ENCODE measurements at places on chromosomes 2 and 18.

GRCh38 chr18:68447286-68447685 lies 267.6 kb downstream of the TMX3 start:
- DNase-seq: no peak

GRCh38 chr2:24163601-24164000 lies 11.3 kb upstream of the FAM228A start:
- DNase-seq: no peak

GRCh38 chr2:7881466-7881865 lies 800.4 kb upstream of the ID2 start:
- DNase-seq: no peak

- DNase-seq: no peak
Measured at GRCh38 chr2:240815761-240816583, 4.0 kb downstream of the KIF1A start.

DNA sequence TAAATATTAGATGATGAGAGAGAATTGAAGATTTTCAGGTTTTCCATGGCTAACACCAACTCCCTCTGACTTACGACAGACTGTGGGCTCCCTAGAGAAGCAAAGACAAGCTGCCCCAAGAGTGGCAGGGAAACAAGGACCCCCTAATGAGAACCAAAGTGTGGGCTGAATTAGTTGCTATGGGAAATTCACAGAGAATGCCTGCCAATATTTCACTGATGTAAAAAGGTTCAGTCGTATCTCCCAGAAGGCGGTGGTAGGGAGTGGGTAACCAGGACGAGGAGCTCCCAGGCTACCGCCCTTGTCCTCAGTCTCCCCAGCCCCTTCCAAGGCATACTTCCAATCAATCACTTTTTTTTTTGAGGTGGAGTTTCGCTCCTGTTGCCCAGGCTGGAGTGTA lies 113.6 kb downstream of the LAMA1 start:
- DNase-seq: no peak

- DNase-seq: no peak
Measured at GRCh38 chr2:134712299-134712698, 6.5 kb downstream of the TMEM163 start.

DNA sequence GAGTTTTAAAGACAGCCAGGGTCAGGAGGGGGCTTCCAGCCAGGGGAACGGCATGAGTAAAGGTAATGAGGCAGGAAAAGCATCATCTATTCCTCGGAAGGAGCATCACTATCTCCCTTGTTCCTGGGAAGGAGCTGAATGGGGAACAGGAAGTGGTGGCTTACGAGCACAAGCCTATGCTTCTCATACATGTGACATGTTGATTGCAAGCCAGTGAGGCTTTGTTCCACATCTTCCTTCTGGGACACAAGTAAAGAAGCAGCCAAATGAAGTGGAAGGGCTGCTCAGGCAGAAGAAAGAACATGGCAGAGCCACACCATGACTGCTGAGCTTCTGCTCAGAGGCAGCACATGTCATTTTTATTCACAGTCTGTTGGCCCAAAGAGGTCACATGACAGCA lies 15.1 kb upstream of the LMAN1 start:
- DNase-seq: no peak

DNA sequence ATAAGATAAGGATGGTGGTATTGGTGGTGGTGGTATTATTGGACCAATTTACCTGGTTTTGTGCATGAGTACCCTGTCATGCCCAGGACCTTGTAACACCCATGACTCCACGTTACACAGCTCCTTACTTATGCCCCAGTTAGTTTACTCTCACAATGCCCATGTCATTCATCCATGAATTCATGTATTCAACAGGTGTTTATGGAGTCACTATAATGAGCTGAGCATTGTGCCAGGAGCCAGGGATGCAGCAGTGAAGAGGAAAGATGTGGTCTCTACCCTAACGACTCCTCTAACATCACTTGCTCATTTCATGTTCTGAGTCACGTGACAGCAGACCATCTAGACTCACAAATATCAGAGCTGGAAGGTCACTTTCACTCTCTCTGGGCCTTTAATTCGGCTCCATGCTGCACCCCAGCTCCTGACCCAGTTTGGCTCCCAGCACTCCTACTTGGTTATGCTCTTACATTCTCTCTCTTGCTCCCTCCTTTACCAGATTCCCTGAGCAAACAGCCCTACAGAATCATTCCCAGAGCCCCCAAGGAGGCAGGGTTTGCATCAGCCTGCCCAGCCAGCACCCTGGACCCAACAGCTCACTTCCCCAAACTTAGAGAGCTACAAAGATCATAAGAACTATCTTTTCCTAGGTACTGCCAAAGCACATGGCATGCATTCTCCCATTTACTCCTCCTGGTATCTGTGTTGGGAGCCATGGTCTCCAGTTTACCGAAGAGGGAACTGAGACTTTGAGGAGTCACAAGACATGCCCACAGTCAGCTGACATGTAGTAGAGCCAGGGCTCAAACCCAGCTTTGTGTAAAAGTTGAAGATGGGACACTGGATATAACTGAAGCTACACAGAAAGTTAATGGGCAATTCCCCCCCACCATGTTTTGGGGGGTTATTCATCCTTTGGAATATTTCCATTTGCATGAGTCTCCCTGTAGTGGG lies 449.9 kb downstream of the LRATD1 start:
- no peak for DNase-seq

DNA sequence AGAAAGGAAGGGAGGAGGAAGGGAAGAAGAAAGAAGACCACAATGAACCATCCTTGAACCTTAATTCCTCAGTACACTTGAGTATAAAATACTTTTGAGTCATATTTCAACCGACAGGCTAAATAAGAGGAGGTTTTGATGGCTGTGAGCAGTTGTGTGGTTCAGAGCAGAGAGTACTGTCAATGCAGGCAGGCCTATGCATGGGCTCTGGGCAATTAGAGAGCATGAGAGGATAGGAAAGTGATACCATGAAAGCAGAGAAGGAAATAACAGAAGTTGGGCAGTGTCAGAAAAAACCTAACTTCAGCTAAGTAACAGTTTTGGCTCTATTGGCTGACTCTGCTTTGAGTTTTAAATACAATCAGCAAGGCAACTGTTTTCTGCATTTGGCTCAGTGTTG lies 123.6 kb upstream of the STK17B start:
- DNase-seq: no peak

DNA sequence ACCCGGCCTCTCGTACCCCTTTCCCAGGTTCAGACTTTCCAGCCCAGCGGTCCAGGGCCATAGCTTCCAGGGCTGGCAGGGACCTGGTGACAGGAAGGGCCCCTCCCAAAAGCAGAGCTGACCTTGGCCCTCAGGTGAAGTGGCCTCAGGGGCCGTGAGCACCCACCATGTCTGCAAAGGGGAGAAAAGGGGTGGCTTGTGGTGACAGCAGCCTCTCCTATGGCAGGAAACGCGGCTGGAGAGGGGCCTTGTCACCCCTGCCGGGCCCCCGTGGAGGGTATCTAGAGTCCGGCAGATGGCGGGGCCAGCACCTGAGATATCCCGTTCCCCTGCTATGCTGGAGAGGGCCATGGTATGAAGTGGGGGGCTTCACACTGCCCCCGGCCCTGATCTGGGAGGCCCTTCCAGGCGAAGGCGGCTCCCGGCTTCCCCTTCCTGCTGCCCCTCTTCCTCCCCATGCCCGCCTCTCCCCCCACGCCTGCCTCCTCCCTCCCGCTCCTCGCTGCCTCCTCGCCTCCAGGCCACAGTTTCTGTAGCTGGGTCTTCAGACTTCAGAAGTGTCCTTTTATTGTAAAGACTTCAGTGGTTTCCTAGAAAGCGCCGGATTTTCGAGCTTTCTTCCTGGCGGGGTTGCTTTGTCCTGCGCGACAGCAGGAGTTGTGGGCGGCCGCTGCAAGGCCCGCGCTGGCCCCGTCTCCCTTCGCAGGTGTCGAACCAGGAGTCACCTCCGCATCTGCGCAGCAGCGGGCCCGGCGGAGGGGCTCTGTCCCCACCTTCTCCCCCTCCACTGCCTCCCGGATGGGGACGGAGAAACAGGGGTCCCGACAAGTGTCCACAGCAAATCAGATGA lies 240.5 kb upstream of the MYT1L start:
- DNase-seq: no peak

GRCh38 chr2:6475155-6475940 lies 390.4 kb downstream of the CMPK2 start:
- DNase-seq: no peak

DNA sequence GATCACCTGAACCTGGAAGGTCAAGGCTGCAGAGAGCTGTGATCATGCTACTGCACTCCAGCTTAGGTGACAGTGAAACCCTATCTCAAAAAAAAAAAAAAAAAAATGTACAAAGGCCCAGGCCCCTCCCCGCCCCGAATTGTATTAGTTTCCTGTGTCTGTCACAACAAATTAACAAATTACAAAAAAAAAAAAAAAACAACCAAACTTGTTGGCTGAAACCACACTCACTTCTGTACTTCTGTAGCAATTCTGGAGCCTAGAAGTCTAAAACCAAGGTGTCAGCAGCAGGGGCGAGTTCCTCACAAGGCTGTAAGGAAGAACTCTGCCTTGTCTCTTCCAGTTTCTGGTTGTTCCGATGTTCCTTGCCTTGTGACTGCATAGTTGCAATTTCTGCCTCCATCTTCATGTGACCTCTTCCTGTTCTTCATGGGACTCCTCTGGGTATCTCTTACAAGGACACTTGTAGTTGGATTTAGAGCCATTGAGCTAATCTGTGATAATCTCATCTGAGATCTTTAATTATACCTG lies 100.8 kb upstream of the ZSWIM2 start:
- peak; percentile 11 for DNase-seq

GRCh38 chr2:27006602-27007415 lies 26.0 kb upstream of the TMEM214 start:
- no peak for DNase-seq

DNA sequence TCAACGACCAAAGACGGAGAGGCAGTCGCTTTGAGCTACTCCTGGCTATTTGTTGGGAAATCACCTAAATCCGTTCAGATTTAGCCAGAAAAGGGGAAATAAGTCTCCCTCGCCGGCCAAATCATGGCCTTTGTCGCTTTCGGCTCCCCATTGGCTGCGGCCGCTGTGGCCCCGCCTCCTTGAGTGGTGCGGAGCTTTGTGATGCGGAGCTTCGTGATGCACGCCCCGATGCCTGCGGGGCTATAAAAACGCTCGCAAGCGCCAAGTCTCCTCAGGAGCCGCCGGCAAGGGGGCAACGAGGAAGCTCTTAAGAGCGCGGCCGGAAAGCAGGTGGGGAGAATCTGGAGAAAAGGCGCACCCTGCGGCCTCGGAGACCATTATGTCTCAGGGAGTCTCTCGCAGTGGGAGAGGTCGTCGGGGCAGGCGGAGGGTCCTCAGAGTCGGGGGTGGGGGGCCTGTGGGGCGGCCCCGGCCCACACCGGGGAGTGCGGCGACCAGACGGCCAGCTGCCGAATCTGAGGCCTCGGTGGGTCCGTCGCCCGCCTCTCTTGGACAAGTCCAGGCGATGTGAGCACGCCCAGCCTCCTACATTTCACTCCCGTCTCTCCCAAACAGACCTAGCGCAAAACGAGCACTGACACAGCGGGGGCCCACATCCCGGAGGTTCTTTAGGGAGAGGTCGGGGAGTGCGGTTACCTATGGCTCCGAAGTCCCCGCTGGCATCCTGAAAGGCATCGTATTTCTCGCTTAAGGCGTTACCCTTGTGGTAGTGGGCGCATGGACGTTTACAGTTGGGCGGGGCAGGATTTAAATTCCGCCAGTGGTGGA lies at the start of gene CABYR:
TSS of gene CABYR (plus strand) at position 274 of the 828 bp plus-strand sequence. CDS start 4,053 bp downstream, outside the sequence.
- peak; percentile 75 for DNase-seq

DNA sequence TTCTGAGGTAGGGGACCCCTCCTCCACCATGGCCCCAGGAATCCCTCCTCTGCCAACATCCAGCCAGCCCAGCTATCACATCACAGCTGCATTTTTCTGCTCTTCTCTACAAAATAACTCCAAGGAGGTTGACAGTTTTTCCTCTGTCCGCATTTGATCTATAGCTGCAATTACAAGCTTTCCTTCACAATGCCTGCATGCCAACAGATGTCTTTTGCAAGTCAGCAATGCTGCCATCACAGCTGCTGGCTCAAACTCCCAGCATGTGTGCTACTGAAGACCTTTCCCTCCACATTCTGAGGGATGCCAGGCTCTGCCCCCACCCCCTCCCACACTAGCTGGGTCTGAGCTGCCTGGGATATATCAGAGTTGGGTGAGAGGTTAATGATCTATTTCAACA lies 51.7 kb downstream of the MCFD2 start:
- DNase-seq: no peak

DNA sequence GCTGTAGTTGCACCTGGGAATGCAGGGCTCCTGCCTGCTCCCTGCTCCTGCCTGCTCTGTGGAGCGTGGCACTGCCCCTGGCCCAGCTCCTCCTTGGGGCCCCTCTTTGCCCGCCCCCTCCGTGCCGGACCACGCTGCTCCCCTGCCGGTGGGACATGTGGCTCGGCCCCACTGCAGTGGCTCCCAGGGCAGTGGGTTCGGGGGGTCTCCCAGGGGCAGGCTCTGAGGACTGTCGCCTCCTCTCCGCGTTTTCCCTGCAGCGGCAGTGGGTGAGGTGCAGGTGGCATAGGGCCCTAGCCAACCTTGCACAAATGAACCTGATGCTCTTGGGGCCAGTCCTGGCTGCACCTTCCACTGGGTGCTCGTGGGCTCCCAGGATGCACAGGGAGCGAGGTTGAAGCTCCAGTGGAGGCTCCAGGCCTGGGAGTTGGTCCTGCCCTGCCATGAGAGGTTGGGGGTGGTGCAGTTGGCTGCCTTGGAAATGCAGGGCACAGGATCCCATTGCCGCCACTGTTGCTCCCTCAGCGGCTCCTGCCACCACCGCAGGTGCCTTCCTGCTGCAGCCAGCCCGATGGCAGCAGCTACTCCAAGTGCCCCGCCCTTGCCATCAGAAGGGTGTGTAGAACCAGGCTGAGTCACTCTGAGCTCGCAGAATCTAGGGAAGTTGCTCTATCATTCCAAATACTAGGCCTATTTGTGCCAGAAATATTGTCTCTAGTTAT lies 313.1 kb upstream of the SYT4 start:
- DNase-seq: no peak

DNA sequence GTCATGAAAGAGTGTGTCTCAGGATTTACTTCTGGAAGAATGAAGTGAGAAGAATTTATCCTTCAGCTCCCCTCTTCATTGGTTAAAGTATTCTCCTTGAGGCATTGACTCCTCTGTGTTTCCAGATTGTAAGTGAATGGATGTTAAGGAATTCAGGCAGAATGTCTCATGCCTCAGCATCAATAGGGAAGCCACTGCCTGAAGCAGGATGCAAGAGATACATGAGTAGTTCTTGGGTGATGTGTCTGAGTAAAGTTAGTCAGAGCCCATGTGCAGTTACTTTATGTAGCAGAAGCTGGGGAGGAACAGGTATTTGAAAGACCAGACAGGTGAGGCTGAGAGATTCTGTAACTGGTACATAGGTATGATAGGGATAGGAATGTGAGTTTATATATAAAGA lies 34.0 kb upstream of the TMEFF2 start:
- no peak for DNase-seq

DNA sequence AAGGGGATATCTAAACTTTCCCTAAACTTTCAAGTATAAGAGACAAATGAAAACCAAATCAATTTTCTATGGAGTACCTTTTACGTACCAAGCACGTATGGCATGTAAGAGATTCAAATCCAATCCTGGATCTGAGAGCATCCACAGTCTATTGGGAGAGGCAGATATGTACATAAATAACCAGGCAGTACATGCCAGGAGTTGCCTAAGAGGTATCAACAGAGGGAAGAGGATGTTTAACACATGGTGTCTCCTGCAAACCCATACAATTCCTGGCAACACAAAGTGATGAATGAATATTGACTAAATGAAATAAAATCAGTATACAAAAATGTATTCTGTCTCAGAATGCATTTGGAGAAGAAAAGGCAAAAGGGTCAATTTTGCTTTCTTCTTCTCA lies 116.6 kb downstream of the PIGN start:
- no peak for DNase-seq

GRCh38 chr2:211114826-211115455 lies 558.5 kb downstream of the CPS1 start:
- no peak for DNase-seq

GRCh38 chr18:32219431-32220018 lies 29.7 kb downstream of the MEP1B start:
- no peak for DNase-seq
